K562 (cell line): ENCODE measurements at places on chromosomes 6 and 20.

DNA sequence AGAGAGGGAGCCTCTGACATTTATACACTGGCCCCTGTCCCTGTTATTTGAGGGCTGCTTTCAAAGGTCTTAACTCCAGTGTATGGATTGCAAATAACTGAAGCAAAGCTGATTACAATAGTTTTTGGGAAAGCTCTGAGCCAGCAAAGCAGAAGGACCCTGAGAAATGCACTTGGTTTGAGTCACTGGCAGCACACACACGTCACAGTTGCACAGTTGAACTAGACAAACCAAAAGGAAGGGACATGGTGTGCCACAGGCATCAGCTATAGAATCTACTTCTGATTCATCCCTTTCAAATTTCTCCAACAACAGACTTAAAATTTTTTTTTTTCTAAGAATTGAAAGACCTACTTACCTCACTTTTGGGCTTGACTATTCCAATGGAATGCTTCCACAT is 56.4 kb downstream of the SNRNP48 start:
- no peak for DNase-seq

DNA sequence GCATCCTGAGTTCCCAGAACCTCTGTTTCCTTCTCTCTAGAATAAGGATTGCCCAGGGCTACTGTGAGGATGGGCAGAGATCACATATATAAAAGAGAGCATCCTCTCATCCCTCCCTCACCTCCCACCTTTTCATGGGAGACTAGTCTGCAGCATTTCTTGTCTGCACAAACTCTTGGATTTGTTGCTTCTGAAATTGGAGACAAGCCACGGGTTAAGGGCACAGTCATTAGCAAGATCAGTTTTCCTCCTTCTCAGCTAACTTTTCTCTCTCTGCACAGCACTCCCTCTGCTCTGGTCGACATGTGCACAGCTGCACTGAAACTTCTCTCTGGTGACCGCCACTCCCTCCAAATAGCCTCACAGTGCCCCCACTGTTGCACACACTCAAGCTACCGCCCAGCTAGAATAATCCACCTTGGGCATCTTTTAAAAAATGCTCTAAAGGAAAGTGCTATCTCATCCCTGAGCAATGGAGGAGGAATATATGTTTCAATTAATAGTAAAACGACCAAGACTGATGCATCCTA is 50.9 kb upstream of the DUSP22 start:
- DNase-seq: no peak

GRCh38 chr6:142810952-142811514 is 133.9 kb downstream of the HIVEP2 start:
- no peak for DNase-seq

GRCh38 chr6:6220718-6221117 is 99.7 kb downstream of the F13A1 start:
- no peak for DNase-seq

DNA sequence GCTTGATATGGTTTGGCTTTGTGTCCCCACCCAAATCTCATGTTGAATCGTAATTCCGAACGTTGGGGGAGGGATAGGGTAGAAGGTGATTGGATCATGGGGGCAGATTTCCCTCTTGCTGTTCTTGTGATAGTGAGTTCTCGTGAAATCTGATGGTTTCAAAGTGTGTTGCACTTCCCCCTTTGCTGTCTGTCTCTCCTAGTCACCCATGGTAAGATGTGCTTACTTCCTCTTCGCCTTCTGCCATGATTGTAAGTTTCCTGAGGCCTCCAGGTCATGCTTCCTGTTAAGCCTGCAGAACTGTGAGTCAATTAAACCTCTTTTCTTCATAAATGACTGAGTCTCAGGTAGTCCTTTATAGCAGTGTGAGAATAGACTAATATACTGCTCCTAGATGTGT is 19.9 kb downstream of the PFDN4 start:
- no peak for DNase-seq
